ENCODE measurements at places on chromosomes 2 and 18.

DNA sequence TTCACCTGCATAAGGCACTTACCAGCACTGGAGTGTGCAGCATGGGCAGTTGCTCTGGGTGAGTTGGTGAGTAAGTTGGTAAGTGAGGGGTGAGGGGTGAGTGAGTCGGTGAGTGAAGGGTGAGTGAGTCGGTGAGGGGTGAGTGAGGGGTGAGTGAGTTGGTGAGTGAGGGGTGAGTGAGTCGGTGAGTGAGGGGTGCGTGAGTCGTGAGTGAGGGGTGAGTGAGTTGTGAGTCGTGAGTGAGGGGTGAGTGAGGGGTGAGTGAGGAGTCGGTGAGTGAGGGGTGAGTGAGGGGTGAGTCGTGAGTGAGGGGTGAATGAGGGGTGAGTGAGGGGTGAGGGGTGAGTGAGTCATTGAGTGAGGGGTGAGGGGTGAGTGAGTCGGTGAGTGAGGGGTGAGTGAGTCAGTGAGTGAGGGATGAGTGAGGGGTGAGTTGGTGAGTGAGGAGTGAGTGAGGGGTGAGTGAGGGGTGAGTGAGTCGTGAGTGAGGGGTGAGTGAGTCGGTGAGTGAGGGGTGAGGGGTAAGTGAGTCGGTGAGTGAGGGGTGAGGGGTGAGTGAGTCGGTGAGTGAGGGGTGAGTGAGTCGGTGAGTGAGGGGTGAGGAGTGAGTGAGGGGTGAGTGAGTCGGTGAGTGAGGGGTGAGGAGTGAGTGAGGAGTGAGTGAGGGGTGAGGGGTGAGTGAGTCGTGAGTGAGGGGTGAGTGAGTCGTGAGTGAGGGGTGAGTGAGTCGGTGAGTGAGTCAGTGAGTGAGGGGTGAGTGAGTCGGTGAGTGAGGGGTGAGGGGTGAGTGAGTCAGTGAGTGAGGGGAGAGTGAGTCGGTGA lies 17.1 kb downstream of the THAP4 start:
- no peak for DNase-seq

GRCh38 chr2:36322108-36322507 lies 33.5 kb upstream of the CRIM1 start:
- DNase-seq = no peak

GRCh38 chr2:228602288-228602687 lies 420.8 kb upstream of the SPHKAP start:
- DNase-seq = no peak

DNA sequence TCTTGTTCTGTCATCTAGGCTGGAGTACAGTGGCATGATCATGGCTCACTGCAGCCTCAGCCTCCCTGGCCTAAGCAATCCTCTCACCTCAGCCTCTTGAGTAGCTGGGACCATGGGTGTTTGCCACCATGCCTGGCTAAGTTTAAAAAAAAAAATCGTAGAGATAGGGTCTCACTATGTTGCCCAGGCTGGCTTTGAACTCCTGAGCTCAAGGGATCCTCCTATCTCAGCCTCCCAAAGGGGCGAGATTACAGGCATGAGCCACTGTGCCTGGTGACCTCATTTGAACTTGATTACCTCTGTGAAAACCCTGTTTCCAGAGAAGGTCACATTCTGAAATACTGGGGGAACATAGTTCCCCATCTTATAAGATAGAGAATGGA lies 190.3 kb downstream of the NEDD4L start:
- no peak for DNase-seq

DNA sequence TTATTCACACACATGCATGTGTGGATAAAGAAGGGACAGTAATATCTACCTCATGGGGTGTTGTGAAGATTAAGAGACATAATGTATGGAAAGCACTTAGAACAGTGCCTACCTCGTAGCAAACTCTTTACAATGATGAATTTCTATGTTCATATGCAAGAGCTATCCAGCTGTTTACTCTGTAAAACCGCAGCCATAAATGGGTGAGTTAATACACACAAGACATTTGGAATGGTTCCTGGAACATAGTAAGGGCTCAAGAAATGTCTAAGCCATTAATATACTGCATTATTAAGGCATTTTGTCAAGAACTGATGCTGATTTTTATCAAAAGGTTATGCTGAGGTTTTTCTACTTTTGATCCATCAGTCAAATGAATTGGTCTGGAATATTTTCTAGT lies 1076.2 kb downstream of the TSN start:
- no peak for DNase-seq

DNA sequence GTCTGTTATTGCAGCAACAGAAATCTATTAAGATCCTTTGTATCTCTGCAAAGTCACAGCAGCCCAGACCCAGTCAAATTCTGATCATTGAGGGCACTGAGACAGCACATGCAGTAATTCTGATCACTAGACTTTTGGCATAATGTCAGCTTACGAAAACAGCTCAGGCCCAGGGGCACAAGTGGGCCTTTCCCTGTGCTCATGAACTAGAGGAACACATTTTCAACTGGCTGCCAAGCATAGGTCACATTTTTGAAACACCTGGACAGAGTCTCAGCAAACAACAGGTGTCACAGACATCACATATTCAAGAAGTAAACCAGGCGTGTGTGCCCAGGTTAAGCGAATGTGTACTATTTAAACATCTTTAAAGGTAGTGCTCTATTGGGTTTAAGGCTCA lies 13.7 kb downstream of the DOCK10 start:
- no peak for DNase-seq

- no peak for DNase-seq
Observed at GRCh38 chr2:94872676-94873361, 1.6 kb downstream of the TEKT4 start.

- DNase-seq = no peak
Observed at GRCh38 chr18:79567481-79568147, 112.0 kb upstream of the CTDP1 start.

DNA sequence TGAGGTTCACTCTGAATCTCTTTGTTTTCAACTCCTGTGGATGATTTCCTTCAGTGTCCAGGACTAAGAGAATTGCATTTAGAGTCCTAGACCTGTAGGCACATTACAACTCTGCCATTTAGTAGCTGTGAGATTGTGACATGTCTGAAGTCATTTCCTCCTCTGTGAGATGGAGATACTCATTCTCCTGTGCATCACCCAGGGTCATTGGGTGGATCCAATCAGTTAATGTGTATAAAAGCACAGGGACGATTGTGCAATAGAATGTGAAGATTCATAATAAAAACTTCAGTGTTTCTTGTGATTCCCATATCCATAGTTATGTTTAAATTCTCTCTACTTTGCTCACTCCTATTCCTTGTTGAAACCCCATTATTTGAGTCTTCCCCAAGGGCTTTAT lies 113.6 kb downstream of the DIS3L2 start:
- no peak for DNase-seq

DNA sequence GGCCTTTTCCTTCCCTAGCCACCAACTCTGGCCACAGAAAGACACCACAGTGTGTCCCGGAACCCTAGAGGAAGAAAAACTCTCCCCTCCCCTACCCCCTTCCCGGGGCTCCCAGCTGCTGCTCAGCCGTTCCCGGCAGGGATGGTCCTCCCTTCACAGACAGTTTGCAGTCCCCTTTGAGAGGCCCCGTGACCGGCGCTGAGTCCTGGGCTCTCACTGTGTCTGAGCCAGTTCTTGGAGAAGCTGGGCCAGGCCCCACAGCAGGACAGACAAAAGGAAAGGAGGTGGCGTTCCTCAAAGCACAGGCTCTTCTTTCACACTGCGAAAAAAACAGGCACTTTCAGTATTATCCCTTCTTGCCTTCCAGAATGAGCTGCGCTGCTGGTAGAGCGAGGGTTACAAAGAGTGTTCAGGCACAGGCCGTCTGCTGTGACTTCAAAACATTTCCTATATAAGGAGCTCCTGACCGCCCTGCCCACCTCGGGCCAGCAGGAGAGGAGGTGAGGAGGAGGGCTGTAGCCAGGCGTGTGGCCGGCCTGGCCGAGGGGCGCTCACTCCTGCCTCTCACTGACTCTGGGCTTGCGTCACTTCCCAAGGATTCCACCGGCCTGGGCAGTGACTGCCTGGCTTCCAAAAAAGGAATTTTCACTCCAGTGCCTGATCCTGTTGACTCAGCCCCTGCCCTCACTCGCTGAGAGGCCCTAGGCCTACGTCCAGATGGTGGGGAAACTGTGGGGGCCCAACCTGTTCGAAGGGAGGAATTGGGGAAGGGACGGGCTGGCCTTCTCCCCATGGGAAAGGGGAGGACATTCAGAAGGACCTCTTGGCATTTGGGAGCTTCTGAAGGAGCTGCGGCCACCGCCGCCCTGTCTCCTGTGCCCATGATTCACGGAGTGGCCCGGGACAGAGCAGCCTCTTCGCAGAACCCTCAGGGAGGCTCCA lies 24.9 kb downstream of the CIDEA start:
- no peak for DNase-seq

- DNase-seq = no peak
Observed at GRCh38 chr2:114545052-114545451, 102.6 kb downstream of the DPP10 start.

DNA sequence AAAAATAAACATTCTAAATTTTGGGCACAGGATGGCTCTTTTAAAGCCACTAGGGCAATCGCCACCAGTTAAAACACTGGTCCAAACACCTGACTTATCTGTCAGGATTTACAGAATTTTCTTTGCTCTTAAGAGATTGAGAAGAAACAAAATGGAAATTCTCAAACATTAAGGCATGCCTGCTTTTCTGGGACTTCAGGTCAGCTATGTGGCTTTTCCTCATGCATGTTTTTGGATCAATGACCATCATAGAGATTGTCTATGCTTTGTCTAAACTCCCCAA lies 112.7 kb downstream of the SMAD2 start:
- DNase-seq = no peak

GRCh38 chr2:161416708-161417437 lies 776 bp downstream of the TBR1 start:
- no peak for DNase-seq

- DNase-seq = no peak
Observed at GRCh38 chr2:27095427-27095744, 8.8 kb downstream of the KHK start.

DNA sequence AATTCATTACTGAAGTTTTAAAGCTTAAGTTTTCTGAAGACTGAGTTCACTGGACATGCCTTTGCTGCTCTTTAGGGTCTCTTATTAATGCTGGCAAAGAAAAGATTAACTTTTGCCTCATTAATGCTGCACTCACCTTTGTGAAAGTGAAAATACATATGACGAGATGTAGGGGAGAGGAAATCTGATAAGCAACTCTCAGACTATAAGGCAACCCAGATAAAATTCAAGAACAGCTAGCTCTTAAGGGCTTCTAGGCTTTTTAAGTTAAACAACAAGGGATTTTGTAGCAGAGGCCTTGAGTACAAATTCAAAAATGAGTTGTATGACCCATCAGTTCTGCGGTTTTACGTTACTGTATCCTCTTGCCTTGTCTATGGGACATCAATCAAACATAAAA lies 143.7 kb downstream of the USP34 start:
- no peak for DNase-seq

DNA sequence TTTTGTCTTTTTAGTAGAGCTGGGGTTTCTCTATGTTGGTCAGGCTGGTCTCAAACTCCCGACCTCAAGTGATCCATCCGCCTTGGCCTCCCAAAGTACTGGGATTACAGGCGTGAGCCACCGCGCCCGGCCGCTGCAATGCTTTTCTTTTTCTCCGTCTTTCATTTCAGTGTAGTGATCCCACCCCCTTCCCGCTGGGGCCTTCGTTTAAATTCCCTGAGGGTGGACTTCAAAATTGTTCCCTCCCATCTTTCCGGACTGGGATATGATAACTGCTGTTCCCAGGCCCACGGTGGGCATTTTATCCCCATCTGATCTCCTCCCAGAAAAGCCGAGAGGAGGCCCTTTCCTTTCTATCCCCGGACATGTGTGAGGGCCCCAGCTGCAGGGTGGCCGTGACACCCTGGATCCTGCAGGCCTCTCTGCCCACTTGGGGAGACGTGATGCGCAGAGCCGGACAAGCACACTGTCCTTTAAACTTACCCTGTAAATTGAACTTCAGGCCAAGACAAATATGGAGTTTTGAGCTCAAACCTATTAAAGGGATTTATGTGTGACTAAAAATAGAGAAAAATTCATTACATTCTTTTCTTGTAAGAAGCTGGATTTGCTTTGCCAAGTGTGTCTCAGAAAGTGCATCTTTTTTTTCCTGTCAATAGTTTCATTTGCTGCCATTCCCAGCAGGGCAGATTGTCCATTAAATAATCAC lies 54.5 kb upstream of the AFF3 start:
- DNase-seq = no peak

GRCh38 chr2:176814740-176815367 lies 397.7 kb upstream of the HNRNPA3 start:
- DNase-seq = no peak

DNA sequence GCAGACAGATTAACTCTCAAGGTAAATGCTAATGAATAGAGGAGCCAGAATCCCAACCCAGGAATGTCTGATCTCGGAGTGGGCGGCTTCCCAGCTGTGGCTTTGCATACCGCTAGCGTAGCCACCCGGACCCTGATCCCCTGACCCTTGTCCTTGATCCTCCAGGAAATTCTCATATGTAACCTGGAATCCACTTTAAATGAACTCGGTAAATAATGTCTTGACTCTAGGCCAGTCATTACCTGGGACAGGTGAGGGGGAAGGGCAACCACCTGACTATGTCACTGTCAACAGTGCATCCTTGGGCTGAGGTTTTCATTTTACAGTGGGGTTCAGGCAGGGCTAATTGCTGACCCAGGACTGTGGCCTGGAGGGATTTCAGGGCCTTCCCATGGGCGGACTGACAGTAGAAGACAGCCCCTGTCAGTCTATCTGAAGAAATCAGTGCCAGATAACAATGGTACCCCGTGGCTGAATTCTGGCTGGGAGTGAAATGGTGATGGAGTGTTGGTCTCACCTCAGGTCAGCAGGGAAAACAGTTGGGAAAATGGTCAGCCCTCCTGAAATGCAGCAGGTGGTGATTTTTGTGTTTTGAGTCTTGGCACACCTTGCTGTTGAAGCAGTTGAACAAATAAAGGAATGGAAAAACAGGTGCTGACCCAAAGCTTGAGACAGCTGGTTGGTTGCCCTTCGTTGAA lies 9.6 kb downstream of the ACKR3 start:
- no peak for DNase-seq

DNA sequence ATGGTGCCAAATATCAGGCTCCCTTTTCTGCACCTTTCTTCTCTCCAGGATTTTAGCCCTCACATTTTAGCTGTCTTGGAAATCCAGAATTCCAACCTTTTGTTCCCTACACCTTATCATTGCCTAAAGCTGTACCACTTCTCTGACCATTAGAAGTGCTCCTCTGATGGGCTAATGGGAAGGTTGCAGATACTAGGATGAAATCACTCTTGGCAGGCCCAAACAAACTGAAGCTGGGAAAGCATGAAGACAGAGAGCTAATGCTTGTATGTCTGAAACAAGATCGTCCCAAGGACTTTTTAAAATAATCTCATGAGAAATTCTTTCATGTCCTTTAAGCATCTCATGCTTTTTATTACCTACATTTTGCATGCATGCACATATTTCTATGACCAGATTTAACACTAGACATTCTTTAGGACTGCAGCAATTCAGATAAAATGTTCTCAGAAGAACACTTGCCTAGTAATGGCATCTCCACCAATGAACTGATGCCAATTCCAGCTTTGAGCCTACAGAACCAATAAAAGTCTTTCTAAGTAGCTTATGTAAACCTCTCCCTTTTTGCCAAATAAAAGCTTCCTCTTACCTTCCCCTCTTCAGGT lies 98.4 kb upstream of the OSR1 start:
- DNase-seq = no peak

GRCh38 chr2:32902986-32903385 lies 43.8 kb upstream of the LTBP1 start:
- DNase-seq = no peak
